ENCODE measurements at places on chromosomes 12 and 14. TPM values are rescaled to one million over a fixed set of nuclear protein-coding genes. Genes with fewer than 3 reads are reported as not detected.

- no peak for DNase-seq
Observed at GRCh38 chr12:125873016-125873415, 807.8 kb downstream of the AACS start.

- DNase-seq, result peak; percentile 90
Observed at GRCh38 chr12:78085542-78086182, 255.0 kb downstream of the NAV3 start.

DNA sequence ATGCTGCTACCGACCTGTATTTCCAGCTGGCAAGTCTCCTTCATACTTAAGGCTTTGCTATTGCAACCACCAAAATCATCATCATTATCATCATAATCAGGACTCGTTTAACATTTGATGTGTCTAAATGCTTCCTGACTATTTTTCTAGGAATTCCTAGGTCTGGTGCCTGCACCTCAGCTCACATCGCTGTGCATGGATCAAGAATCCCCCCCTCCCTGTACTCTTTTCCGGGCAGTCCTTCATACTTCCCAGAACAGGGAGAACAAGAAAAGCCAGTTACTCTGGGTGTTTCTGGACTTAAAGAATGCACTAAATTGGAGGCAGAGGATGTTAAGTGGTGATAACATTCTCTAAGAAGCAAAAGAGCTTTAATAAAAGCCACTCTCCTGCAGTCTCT lies 9.4 kb downstream of the ERP27 start:
- no peak for DNase-seq

The SOX5 gene
- not detected for total RNA-seq

The CCNT1 gene
- 71.6 TPM for total RNA-seq

GRCh38 chr14:24911324-24912109 lies 138.4 kb downstream of the STXBP6 start:
- peak; percentile 96 for DNase-seq

The GLI1 gene
- 0.63 TPM for total RNA-seq

GRCh38 chr12:113261847-113262470 lies 40.7 kb downstream of the TPCN1 start:
- DNase-seq, result no peak

The GPR68 gene
- 10.6 TPM for total RNA-seq

- DNase-seq, result no peak
Observed at GRCh38 chr12:30845676-30846075, 80.9 kb upstream of the TSPAN11 start.

DNA sequence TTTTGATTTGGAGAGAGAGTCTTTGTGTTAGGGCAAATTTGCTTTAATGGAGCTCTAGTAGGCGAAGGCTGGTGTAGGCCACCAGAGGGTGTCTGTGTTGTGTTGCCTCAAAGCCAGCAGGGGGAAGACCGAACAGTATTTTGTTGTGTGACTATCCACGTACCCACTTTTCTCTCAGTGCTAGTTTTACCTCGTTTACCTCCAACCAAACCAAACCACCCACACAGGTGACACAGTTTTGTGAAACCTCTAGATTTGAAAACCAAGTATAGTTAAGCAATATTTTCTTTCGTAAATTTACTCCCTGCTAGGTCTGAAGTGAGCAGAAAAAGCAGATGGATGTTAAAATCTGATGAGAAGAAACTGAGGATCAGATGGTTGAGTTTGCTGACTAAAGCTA lies 36.3 kb upstream of the NPFF start:
- peak; percentile 89 for DNase-seq

The IQSEC3 gene
- not detected for total RNA-seq

DNA sequence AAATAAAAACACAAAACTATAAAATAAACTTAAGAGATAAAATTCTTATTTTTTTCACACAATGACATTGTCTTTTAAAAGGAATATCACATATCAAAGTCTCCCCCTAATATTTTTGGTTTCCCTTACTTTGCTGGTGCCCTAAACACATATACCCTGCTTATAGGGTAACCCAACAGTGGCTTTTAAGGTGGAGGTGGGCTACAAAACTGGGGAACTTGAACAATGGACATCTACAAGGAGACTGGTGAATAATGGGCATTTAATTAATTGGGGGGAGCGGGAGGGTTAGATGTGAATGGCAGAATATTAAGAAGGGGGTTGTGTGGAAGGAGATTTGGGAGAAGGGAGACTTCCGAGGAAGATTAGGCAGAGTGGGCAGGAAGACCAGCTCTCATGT lies 9.6 kb downstream of the B4GALNT1 start:
- DNase-seq, result no peak

The ERP27 gene
- not detected for total RNA-seq

The KRT72 gene
- not detected for total RNA-seq

The CD27 gene
- total RNA-seq, result not detected

DNA sequence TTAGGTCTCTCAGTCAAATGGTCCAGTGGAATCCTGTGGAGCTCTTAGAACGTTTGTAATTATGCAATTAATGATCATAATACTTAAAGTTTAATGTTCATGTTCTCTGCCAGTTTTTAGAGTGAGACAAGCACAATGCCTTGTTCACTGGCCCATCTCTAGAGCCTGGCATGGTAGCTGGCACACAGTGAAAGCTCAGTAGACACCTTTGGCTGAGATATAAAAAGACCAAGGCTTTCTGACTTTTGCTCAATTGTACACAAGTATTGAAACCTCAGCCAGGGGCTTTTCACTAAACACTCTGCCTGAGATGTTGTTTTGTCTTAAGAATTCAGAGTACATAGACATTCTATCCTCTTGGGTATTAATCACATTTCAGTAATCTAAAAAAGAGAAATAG lies 241.8 kb upstream of the ATP2B1 start:
- DNase-seq, result no peak

The A2M gene
- 60.6 TPM for total RNA-seq

The MUCL1 gene
- total RNA-seq, result not detected

The RILPL2 gene
- total RNA-seq, result 2.5 TPM

The PDE3A gene
- 0.43 TPM for total RNA-seq

GRCh38 chr12:9872742-9873141 lies 3.6 kb upstream of the CLEC2B start:
- no peak for DNase-seq

Data from GM23248 (cell line).